ENCODE measurements at places on chromosomes 7 and 10.

- DNase-seq = no peak
Observed at GRCh38 chr10:69043931-69044531, 43.9 kb upstream of the SRGN start.

GRCh38 chr7:133504825-133505224 is 251.9 kb downstream of the EXOC4 start:
- no peak for DNase-seq

DNA sequence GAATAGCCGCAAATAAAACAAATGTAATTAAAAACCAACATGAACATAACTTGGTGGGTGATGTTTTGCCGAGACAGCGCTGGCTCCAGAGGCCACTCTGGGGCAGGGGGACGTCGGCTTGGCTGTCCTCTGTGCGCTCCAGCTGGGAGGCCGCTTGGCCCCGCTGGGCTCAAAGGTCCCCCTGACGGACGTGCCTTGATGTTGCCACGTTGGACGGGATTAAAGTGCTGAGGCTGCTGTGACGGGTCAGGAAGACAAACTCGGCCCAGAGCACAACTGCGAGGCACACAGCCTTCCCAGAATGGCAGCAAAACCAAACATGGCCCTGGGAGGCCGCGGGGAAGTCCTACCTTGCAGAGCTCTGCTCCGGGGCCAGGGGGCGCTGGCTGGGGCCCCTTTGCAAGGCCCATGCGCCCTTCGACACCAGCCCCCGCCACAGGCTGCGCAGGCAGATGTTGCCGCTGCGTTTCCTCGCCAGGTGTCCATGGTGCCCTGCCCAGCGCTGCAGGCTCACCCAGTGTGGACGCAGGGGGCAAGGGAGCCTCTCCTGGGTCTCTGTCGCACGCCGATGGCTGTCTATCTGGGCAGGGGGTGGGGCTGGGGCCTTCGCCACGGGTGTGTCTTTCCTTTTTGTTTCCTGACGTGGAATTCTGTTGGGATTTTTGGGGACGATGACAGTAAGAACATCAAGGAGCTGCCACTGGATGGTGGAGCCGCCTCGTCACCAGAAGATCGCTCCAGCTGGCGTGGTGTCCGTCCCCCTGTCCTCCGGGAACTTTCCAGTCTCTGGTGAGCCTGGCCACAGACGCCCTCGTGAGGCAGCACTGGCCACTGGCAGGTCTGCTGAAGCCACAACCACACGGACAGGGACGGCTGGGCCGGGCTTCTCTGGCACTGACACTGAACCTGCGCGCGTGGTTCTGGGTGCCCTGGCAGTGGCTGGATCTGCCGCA is 99.6 kb upstream of the DIP2C start:
- peak; percentile 65 for DNase-seq

GRCh38 chr10:79445161-79445976 is at the start of gene ZCCHC24:
Gene ZCCHC24 (minus strand): TSS chr10:79445624. CDS start chr10:79445440, 184 bp downstream.
- DNase-seq = peak; percentile 98

- peak; percentile 87 for DNase-seq
Observed at GRCh38 chr7:138875794-138876193, 77.8 kb upstream of the ATP6V0A4 start.

Measured in Caki2 (cell line).